ENCODE measurements at places on chromosomes 7 and 10.

DNA sequence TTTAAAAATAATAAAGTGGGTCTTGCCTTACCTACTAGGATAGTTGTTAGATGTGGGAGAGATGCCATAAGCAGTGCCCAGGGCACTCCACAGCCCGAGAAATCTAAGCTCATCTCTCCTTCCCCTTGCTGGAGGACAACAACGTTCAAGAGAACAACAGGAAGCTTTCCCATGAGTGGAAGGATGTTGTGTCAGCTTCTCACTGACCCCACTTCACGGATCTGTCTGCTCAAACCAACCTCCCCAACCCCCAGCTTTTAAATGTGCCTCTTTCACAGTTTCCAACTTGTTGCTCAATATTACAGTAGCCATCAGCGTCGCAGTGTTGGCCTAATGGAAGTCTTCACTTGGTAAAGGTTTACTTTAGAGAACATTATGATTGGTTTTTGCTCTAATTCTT lies 72.1 kb downstream of the PTPRE start:
- DNase-seq, result no peak

DNA sequence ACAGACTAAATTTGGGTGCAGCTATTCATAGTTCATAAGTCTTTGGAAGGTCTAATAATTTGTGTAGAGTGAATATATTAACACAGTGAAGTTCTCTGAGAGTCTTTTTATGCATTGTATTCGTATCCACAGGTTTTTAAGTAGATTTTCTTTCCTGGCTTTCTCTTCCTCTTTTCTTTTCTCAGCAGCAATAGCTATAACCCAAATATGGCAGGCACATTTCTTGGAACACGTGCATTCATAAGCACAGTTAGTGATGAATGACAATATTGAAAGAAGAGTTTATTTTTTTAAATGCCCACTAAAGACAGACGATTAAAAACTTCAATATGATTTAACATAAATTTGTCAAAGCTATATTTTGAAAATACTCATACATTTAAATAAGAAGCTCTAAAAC lies 220.5 kb upstream of the MBL2 start:
- no peak for DNase-seq

- DNase-seq, result no peak
Observed at GRCh38 chr10:125401462-125401861, 241.1 kb upstream of the CTBP2 start.

DNA sequence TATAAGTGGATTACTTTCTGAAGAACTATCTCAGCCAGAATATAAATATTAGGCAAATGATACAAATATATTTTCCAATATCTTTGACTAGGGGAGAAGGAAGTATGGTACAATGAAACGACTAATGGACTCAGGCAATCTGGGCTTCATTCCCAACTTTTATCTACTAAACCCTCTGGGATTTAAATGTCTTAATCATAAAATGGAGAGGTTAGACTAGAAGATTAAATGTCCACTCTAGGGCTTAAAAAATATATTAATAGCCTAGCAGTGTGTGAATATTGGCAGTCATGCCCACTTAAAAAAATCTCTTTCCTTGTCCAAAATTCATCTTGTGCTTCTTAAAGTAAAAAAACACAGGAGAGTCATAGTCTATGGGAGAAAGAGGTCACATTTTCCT lies 98.3 kb downstream of the CTTNBP2 start:
- DNase-seq, result no peak

DNA sequence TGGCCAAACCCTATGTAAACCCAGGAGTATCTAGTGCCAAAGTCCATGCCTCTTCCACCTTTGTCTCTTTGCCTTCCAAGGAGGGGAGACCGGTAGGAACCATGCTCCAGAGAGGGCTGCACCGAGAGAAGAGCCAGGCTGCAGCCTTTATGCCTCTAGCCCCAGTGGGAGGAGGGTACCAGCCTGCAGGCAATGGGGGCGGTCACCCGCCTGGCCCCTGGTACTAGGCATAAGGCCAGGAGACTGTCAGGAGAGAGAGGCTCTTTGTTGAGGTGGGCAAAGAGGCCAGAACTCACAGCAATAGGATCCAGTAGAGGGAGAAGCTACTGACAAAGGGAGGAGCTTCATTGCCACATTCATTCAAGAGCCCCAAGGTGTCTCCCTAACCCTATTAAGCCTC lies 146.6 kb upstream of the PDE1C start:
- DNase-seq, result no peak

GRCh38 chr7:154840086-154840485 lies 162.8 kb downstream of the PAXIP1 start:
- no peak for DNase-seq

- DNase-seq, result no peak
Observed at GRCh38 chr7:32879460-32879859, 12.1 kb downstream of the KBTBD2 start.

- no peak for DNase-seq
Observed at GRCh38 chr10:99784016-99784726, 1.7 kb downstream of the ABCC2 start.

DNA sequence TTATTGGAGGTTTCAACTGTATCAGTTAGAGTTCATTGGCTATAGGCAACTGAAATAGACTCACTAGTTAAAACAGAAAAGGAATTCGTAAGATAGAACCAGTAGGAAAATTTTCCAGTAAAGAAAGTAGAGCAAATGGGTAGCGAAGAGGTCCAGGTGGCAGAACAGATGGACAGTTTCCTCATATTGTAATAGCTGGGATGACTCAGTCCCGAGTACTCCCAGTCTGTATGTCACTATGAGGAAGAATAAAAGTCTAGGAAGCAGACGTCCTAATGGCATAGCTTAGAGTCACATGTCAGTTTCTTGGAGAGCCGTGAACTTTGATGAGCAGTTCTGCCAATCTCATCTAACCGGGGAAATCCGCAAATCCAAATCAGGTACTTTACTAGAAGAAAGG lies 95.3 kb downstream of the RNF32 start:
- no peak for DNase-seq

DNA sequence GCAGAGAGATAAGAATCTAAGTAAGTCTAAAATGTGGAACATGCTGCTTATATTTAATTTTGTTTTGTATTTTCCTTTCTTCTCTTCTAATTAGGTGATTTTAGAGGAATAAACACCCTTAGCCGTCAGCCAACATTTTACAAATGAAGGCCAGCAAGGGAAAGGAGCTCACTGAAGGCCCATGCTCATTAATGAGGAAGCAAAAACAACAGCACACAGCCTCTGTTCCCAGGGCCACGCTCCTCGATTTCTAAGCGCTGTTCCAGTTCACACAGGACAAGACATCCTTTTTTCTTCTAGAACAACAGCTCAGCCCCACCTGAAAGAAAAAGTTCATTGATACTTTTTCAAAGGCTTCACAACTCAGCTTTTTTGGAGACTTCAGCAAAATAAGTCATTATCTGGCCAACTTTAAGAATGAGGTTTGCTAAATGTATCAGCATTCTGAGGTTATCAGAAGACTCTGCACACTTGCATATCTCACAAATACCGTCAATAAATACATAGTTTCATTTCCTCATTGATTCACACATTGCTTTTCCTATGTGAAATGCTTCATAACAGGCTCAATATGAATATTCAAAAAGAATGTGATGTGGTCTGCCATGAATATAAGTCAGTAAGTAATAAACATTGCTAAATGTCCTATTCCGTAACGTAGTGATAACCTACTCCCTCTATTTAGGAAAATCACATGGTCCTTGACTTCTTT lies 34.8 kb upstream of the SFMBT2 start:
- no peak for DNase-seq

DNA sequence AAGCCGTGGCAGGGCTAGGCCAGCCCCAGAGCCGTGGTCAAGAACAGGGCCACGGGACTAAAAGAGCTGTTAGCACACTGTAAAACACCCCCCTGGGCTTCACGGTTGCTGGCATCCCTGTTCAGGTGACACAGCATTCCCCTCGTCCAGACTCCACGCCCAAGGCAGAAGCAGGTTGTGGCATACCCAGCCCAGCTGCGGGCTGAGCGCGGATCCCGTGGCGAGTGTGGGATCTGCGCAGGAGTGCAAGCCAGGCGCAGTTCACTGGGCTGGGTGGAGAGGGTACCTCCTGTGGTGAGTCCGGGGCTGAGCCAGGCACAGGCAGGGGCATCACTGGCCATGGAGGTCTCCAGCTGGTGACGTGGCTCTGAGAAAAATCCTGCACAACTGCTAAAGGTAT lies 199.1 kb downstream of the FZD1 start:
- no peak for DNase-seq

GRCh38 chr7:91566402-91566732 lies 302.1 kb downstream of the FZD1 start:
- DNase-seq, result no peak

GRCh38 chr7:87083865-87084519 lies 24.5 kb upstream of the ELAPOR2 start:
- no peak for DNase-seq

GRCh38 chr10:133259602-133259989 lies 17.1 kb downstream of the ADAM8 start:
- no peak for DNase-seq

- DNase-seq, result peak; percentile 5
Observed at GRCh38 chr7:92717993-92718716, 118.2 kb downstream of the CDK6 start.

DNA sequence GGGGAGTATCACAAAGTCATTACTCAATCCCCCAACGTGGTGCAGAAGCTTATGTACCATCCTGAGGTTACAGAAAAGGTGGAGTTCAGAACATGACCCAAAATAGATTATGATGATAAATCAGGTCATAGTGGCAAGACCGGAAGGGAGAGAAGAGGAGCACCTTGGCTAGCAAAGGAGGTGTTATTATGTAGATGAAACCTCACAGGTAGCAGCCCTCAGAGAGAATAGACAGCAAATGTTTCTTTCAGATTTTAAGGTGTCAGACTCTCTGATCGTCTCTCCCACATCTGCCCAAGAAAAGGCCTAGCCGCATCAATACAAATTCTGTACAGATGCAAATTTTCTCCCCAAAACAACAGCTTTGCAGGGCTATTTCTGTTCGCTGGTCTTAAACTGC lies 88.3 kb upstream of the SEMA3D start:
- no peak for DNase-seq

- DNase-seq, result no peak
Observed at GRCh38 chr7:139259142-139259541, 28.1 kb downstream of the UBN2 start.

- DNase-seq, result no peak
Observed at GRCh38 chr10:7593063-7593462, 73.7 kb downstream of the ITIH5 start.

- DNase-seq, result no peak
Observed at GRCh38 chr7:24956021-24956420, 24.0 kb downstream of the OSBPL3 start.

DNA sequence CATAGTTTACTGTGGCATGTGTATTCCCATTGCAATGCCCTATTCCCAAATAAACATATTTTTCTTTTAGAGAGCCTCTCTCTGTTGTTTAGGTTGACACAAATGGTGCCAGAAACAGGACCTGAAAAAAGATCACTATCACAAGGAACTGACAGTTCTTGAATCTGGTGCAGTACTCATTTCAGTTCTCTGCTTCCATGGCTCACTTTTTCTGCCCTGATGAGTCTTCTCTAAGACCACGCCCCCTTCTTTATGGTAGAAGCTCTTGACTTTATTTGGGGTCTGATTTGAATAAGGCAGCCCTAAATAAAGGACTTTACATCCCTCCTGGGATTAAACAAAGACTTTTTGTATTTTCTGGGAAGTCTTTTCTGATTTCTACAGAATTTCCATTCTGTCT lies 3.5 kb upstream of the CCDC126 start:
- no peak for DNase-seq

DNA sequence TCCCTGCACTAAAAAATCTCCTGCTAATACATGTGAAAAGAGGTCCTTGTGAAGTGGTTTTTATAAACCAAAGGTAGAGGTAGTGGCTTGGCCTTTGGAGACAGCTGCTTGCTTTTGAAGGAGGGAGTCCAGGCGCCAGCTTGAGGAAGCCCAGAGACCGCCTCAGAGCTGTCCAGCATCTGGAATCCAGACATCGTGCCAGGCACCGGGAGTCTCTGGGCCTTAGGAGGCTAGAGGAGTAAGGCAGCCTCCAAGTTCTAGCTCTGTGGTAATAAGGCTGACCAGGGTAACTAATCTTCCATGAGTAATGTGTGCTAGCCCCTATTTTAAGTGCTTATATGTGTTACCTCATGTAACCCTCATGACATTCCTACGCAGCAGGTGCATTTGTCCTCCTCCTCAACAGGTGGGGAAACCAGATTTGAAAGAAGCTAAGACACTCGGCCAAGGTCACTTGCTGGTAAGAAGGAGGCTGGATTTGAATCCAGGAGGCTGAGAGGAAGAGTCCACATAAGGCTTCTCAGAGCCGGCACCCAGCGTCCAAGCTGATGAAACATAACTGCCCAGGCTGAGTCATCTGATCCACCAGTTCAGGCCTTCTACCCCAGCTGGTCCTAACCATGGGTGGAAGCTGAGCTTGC lies 26.1 kb downstream of the PRLHR start:
- DNase-seq, result no peak

- DNase-seq, result no peak
Observed at GRCh38 chr10:19930936-19931893, 115.0 kb downstream of the PLXDC2 start.

DNA sequence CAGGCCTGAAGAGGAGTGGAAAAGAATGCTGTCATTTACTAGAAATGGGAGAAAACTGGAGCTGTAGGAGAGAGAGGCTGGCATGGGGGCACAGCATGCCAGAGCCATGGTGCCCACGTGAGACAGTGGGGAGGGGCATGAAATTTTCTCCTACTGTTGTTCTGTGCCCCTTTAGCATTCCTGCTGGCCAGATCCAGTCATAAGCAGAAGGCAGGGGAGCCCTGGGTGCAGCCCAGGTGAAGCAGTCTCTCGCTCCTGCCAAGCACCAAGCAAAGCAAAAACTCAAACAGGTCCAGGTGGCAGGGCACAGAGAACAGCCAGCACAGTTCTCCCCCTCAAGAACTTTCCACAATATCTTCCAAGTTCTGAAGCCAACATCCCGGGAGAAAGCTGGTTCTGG lies 383.2 kb downstream of the TCERG1L start:
- DNase-seq, result no peak

DNA sequence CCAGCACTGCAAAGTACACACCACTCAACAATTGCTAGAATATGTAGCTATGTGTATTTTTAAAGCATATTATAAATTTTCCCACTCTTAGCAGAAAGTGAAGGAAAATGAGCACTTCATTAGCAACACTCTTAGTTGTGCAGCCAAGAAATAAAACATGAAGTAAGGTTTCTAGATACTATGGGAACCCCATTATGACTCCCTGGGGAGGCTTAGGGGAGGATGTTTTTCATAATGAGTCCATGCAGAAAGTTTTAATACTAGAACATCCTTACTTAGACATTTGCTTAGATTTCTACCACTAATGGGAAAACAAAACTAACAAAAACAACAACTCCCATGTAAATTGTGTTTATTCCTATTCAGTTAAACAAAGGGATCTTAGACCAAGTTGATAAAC lies 148.4 kb upstream of the HDAC9 start:
- no peak for DNase-seq

DNA sequence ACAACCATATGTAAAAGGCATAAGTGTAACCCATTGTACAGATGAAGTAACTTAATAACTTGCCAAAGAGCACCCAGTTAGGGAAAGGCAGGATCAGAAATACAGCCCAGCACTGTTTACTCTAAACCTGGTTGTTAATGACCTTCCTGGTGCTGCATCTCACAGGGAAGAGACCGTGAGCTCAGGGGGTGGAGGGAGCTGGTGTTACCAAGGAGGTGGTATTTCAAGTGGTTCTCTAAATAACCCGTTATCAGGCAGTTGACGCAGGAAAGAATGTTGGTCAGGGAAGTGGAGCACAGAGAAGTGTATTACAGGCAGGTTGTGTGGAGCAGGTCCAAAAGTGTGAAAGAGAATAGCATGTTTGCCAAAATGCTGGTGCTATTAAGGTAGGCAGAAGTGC lies 4.4 kb upstream of the ST7 start:
- DNase-seq, result no peak

Measured in stimulated activated CD4-positive, alpha-beta T cell treated with anti-CD3 and anti-CD28 coated beads, TNF-alpha, amount 100 ng/mL, for 1 hour (primary cell).